ENCODE measurements at places on chromosomes 11 and 22. TPM values are rescaled to one million over a fixed set of nuclear protein-coding genes. Genes with fewer than 3 reads are reported as not detected.

DNA sequence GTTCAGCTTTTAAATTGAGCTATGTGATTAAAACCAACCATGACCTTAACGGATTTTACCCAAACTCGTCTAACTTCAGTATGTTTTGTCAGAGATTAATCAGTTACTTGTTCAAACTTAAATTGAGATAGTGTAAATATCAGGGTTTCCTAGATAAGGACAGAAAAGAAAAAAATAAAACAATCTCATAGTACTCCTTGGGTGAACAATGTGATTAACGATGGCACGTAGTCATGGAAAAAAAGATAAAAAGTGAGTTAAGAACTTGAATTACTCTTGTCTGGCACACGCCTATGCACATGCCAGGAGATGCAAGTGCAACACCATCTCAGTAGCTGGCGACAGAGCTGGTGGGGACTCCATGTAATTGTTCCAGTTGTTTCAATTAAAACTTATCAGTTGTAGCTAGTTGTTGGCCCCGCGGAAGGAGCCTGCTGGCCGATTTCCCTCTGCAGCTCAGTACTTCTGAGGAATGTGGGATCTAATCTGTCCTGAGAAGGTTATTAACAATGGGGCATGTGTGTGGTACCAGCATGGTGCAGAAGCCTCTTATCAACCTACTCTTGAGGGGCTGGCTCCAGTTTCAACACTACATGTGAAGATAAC lies 3.0 kb downstream of the RASSF10 start:
- DNase-seq = no peak

DNA sequence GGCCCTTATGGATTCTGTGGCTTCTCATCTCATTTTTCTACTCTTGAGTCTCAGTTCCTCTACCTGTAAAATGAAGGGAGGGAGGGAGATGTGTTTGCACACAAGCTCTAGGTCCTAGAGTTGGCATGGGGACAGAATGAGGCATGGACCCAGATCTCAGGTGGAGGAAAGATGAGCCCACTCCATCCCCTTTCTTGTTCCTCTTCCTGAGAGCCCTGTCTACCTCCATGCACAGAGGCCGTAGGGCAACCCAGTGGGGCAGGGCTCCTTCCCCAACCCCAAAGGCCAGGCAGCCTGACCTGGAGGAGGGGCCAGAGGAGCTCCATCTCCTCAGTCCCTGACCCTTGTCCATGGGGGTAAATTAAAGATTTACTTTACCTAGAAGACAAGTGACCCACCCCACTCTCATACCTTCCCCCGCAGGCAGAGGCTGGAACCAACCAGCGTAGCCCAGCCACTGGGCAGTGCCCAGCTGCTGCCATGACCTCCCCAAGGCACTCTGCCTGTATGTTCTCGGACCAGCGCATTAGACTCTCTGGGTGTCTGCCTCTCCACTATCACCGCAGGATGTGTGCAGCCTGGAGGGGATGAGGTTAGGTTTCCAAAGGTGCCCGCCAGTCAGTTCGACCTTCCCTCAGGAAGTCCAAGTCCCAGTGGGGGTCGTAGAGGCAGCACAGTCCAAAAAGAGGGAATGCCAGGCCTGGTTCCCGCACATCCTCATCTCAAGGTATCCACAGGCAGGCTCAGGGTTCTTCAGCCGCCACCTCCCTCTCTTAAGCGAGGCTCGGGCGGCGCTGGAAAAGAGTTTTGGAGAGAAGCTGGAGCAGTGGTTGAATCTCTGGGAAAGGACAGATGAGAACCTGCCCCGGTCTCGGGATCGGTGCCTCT lies 3.0 kb downstream of the SMTN start:
- DNase-seq = no peak

The VPREB1 gene
- not detected for polyA plus RNA-seq

- no peak for DNase-seq
These were observed 999 bp upstream of the CCDC83 start for GRCh38 chr11:85854212-85854556.

The USP2 gene
- polyA plus RNA-seq = 0.22 TPM

The PGA3 gene
- polyA plus RNA-seq = not detected

GRCh38 chr11:113001709-113002108 lies 40.5 kb downstream of the NCAM1 start:
- no peak for DNase-seq

DNA sequence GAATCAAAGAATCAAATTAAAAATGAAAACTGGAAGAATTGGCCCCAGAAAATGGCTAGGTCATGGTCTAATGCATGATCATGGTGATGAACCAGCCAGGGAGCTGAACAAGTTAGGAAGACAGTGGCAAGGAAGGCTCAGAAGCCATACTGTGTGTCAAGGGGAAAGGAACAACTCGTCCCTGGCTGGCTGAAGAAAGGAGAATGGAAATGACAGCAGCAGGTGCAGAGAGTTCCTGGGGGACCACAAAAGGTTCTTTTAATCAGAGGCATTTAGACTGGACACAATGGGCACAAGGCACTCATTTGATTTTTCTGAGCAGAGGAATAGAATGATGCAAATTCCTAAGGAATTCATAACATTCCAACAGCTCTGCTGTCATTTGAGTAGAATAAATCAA lies 209.9 kb downstream of the LARGE1 start:
- no peak for DNase-seq

The FAM111A gene
- 41.5 TPM for polyA plus RNA-seq

GRCh38 chr22:45860201-45860600 lies 116.8 kb downstream of the WNT7B start:
- DNase-seq = no peak

DNA sequence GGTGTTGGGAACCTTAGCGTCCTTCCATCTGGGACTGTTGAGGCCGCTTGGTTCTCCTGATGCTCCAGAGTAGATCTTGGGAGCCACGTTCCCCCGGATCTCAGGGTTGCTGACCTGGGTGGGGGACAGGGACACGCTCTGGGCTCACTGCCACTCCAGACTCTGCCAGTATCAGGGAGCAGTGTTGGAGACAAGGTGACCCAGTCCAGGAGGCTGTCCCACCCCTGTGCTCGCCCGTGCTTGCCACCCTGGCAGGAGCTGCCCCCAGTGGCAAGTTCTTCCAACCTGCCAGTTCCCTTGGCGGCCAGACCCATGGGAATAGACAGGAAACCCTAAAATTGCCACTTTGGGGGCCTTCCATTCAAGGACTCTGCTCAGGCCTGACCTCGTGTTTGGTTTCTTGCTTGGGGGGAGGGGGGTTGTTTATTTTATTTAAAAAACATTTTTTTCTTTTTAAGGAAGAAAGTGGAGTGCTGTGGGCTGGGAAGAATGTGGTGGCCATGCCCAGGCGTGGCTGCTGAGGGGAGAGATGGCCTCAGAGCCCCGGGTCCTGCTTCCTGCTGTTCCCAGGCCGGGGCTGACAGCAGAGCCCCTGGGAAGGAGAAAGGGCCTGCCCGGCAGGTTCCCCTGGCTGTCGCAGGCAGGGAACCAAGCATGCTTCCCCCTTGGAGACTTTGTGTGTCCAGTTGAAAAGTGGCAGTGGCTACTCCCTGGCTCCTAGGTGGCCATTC lies 7.2 kb downstream of the GRK2 start:
- DNase-seq = no peak

All from CD4-positive, CD25-positive, alpha-beta regulatory T cell (primary cell).